ENCODE measurements at places on chromosomes 4 and X.

DNA sequence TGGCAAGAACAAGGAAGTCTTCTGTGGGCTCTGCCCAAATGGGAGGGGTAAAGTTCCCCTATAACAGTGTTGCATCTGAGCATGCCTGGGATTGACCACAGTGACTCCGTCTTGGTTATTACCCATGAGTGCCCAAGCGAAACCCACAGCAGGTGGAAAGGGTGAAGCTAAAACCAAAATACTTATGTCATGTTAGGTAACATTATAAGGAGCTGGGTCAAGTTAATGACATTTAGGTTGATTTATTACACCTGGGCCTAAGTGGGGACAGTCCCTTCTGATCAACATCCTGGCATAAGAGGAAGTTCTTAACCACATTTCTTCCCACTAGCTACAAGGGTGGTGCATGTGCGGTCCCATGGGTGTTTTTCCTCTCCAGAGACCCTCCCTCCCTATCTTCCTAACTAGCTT lies 1.3 kb upstream of the ZNF732 start:
- DNase-seq: no peak

DNA sequence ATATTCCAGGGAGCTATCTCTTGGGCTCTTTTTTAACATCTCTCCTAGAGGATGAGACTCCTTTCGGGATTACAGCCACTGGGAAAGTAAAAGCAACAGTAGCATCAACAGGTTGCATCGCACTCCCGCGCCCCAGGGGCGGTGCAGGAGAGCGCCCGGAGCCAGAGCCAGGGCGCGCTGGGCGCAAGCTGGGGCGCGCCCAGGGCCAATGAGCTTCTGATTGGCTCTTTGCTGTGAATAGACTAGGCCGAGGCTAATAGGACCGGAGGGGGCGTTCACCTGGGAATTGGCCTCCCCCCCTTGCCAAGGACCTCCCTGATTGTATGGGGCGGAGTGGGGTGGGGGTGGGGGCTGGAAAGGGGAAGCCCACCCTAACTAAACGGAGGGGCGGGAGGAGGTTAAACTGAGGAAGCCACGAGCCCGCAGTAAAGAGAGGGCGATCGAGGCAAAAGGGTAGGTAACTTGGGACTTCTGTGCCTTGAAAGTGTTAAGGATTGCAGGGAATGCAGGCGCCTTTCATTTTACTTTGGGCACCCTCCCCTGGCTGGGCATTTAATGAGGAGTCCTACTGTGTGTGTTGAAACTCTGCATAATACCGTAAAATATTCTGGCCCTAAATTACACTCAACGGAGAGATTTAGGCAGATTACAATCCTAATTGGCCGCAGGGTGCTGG lies 1.1 kb upstream of the ATOH1 start:
- no peak for DNase-seq

DNA sequence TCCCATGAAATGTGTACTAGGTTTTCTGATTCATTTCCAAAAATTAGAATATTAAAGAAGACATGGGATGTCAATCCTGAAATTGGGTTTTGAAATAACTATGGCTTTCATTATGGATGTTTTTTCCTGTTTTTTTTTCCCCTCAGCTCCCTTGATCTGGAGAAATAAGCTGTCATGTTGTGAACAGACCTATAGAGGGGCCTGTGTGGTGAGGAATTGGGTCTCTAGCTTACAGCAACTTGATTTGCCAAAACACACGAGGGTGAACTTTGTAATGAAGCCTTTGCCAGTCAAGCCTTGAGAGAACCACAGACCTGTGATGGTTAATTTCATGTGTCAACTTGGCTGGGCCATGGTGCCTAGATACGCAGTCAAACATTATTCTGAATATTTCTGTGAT lies 2413.6 kb downstream of the PCDH7 start:
- no peak for DNase-seq

GRCh38 chrX:105758754-105759153 lies 63.6 kb upstream of the NRK start:
- DNase-seq: no peak

DNA sequence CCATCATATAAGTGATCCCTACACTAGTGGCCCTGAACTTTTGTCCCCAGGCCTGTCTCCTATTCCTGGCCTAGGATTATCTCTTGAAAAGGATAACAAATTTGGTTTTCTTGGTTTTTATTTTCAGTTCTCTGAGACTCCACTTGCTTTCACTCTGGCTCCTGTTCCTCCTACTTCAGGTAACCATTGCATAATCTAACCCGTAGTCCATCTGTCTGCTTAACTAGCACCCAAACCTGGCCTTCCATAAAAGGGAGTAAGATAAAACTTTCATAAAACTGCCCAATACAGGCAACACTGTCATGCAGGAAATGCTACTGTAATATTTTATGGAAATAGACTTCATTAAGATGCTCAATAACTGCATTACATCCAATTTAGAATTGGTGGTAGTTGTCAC lies 52.1 kb upstream of the RAP1GDS1 start:
- no peak for DNase-seq

- DNase-seq: no peak
Measured at GRCh38 chr4:6573986-6574746, 823 bp upstream of the MAN2B2 start.

GRCh38 chr4:130855533-130855932 lies 1759.6 kb downstream of the C4orf33 start:
- DNase-seq: no peak

DNA sequence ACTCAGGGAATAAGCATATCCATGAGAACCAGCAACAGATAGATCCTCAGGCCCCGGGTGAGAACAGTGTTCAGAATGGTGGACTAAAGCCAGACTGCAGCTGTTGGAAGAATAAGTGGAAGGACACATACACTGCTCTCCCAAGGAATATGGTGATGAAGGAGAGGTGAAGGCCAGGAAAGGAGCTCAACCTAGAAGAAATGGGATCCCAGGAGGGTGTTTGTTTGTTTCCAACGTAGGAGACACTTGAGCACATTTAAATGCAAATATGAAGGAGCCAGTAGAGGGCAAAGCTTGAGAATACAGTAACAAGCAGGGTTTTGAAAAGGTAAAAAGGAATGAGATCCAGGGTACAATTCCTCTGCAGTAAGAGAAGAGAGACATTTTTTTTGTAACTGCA lies 42.4 kb upstream of the ATOH1 start:
- no peak for DNase-seq

DNA sequence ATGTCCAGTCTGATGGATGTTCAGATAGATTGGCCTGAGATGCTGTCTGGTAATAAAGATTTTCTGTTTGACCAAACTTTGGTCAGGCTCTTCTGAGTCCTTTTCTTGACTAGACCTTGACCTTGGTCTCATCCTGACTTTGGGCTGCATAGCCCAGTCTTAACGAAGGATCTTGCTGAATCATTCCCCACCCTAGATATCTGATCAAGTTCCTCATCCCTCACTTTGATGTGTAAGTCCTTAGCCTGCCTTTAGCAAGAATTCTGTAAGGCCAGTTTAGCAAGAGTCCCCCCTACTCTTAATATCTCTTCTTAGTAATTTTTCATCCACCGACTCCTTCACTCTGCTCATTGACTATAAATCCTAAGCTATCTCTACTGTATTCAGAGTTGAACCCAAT lies 244.4 kb upstream of the JADE1 start:
- no peak for DNase-seq

DNA sequence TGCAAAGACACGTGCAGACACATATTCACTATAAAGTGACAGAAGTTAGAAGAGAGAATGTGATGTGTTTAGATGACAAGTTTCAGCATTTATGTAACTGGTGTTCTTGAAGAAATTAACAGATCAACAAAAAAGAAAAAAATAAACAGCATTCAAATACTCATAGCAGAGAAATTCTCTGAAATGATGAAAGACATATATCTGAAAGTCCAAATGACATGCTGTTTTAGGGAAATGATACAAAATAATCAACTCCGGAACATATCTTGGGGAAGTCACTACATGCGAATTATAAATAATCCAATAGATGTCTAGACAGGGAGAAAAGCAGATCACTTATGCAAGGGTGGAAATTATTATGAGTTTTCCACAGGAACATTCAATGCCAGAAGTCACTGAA lies 146.0 kb downstream of the SPANXN4 start:
- DNase-seq: no peak

- no peak for DNase-seq
Measured at GRCh38 chr4:173258866-173259265, 75.3 kb downstream of the HMGB2 start.

All from HTR-8/SVneo (cell line).